ENCODE measurements at places on chromosomes 3 and 15.

GRCh38 chr15:89964232-89964954 is 36.7 kb upstream of the ZNF710 start:
- DNase-seq: no peak

DNA sequence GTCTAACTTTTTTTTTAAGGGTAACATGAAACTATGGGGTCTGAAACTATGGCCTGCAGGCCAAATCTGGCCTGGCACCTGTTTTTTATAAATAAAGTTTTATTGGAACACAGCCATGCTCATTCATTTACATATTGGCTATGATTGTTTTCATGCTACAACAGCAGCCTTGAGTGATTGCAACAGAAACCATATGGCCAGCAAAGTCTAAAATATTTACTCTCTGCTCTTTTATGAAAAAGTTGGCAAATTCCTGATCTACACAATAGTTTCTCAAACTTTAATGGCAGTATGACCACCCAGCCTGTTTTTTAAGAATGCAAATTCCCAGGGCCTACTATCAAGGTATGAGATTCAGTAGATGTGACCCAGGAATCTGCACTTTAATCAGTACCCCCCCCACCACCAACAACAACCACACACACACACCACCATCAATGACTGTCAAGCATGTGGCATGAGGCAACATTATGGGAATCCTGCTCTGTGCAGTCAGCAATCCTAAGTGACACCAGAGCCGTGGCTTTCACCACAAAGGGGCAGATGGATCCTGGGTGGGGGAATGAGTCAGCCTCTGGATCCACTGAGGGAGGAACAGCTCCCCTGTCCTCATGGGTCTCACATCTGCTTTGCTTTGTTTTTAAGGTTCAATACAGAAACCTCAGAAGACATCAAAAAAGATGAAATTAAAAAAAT is 142.8 kb downstream of the NTRK3 start:
- no peak for DNase-seq

GRCh38 chr15:75307778-75308390 is 25.2 kb downstream of the GOLGA6D start:
- DNase-seq: no peak

DNA sequence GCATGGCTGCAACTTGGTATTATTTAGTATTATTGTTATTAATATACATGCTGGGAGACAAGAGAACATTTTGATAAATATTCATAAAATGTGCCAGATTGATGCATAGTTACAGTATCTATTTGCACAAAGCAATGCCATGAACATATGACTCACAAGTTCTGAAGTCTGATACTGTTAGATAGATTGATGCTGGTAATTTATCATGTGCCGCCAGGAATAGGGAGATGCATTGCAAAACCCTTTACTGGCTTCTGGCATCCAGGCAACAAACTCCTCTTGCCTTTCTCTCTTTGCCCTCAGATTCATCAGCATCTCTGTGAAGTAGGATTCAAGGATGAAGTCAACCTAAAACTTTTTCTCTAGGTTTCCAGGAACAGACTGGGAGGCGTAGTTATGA is 41.0 kb upstream of the SLC25A26 start:
- no peak for DNase-seq

DNA sequence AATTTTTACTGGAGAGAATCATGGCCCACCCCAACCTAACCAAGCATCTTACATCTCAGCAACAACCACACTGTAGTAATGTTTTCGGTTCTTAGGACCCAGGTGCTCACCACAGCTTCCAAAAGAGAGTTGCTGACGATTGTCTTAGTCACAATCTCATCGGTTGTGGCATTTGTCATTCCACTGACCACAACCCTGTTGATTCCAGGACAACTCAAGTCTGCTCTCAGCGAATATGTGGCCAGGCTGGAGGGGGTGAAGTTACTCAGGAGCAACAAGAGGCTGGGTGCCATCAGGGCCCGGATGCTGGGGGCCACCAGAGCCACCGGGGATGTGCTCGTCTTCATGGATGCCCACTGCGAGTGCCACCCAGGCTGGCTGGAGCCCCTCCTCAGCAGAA is 25.9 kb downstream of the GALNT15 start:
- DNase-seq: no peak

DNA sequence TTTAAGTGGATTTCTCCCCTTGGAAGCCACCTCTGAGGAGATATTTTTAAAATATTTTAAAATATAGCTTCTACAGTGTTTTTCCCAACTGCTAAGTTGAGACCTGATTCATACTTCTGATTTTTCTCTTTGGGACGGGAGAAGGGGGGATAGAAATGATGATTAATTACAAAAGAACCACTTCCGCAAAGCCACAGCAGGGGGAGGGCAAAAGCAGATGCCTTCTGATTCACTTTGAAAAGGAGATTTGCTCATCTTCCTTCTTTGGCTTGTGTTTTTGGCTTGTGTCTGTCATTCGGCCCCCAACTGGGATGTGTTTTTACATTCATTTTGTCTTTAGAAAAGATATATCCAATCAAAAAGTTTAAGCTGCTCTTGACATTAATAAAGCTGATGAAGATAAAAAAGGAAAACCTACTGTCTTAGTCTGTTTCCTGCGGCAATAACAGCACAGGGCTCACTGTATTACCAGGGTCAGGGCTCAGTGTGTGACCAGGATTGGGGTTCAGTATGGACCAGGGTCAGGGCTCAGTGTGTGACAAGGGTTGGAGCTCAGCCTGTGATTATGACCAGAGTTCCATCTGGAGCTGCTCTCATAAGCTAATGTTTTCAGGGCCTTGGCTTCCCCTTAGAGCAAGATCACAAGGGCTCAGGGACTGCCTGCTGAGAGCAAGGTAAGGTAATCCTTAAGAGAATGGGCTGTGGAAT is 223.2 kb downstream of the MTHFS start:
- DNase-seq: no peak

DNA sequence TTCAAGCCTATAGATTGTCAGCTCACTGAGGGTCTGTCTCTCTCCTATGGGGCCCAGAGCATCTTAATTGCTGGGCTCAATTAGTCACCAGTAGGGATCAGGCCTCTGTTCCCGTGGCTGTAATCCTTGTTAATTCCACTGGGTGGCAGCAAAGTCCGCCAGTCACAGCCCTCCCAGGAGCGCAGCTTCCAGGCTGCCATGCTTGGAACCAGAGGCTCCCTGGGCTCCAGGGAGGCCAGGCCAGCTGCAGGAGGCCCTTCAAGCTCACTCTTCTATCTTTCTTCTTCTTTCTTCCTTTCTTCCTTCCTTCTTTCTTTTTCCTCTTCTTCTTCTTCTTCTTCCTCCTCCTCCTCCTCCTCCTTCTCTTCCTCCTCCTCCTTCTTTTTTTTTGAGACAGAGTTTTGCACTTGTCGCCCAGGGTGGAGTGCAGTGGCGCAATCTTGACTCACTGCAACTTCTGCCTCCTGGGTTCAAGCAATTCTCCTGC is 14.4 kb downstream of the RNU5B-1 start:
- DNase-seq: peak; percentile 25

DNA sequence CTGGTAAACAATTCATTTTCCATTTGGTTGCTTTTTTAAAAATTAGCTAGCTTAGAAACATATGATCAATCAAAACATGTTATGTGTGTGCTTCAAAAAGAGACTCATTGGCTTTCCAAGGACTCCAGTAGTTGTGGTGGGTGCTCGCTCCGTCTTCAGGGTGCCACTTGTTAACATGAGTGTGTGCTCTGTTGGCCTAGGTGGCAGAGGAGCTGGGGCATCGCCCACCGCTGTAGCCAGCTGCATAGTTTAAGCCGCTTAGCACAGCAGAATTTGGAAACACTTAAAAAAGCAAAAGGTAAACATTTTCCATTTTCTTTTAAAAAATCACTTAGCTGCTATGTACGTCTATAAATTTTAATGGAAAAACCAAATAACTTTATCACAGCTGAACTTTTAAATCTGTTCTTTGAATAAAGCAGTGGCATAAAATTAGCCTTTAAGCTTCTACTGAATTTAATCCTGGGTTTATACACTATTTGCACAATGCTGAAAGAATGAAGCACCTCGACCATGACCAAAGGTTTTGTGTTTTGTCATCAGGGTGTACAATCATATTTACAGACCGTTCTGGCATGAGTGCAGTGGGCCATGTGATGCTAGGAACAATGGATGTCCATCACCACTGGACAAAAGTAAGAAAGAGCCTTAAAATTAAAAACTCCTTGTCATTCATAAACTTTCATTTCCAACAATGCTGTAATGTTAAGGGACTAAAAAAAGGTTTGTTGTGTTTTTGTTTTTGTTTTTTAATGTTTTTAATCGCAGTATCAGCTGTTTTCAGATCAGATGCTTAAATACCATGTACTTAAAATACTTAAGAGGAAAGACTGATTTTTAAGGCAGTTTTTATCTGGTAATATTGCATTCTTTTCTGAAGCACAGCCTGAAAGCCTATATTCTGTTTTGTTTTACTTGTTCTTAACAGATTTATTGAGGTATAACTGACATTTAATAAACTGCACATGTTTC is 57.9 kb downstream of the TCAIM start:
- no peak for DNase-seq

- DNase-seq: no peak
Observed at GRCh38 chr3:17738921-17739320, 3.5 kb downstream of the TBC1D5 start.

GRCh38 chr15:74653426-74654102 is 37.9 kb downstream of the CLK3 start:
- DNase-seq: no peak

DNA sequence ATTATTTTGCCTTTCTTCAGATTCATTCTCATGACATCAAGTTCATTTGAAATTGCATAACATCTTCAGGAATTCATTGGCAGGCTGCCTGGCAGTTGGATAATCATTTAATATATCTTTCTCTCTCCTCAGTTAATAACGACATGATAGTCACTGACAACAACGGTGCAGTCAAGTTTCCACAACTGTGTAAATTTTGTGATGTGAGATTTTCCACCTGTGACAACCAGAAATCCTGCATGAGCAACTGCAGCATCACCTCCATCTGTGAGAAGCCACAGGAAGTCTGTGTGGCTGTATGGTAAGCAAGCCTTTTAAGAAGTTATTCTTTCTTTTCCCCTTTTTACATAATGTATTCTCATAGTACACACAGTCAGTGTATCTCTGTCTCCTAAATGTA is 38.2 kb downstream of the TGFBR2 start:
- DNase-seq: no peak

- no peak for DNase-seq
Observed at GRCh38 chr3:141808586-141808985, 45.4 kb downstream of the GRK7 start.

GRCh38 chr3:57068437-57069089 is 8.1 kb downstream of the SPATA12 start:
- DNase-seq: no peak

DNA sequence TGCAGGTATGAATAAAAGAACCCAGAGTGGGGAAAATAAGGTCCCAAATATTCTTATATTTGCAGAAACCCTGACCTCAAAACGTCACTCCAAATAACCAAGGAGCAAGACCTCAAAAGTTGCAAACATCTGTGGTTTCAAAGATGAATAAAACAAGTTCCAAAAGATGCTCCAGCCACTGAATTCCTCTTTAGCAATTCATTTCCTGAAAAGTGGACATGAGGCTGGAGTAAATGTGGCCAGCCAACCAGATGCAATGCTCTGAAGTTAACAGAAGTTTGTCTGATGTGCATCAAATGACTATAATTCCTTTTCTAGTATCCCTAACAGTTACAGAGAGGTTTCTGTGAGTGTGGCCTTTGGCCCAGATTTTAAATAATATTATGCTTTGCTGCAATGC is 71.2 kb upstream of the WNT5A start:
- no peak for DNase-seq

DNA sequence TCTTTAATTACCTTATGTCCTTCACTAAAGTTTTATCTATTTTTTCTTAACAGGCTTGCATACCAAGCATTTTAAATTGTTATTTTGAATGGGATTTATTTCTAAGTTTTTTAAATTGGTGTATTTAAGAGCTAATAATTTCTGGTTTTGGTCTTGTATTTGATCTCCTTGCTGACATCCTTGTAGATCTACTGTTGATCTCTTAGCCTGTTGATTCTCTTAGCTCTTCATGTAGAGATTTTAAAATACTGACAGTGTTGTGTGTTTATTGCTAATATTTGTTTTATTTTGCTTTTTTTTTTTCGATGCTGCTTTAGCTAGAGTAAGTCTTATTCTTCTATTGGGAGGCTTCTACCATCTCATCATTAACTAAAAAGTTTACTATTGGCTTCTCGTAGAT is 65.5 kb downstream of the PLCL2 start:
- DNase-seq: no peak

GRCh38 chr3:115922681-115923347 is 299.5 kb downstream of the GAP43 start:
- no peak for DNase-seq

- DNase-seq: no peak
Observed at GRCh38 chr3:50154476-50154839, 666 bp upstream of the SEMA3F start.

- DNase-seq: no peak
Observed at GRCh38 chr3:74353039-74353438, 261.4 kb downstream of the CNTN3 start.

GRCh38 chr3:61415201-61415600 is 146.2 kb upstream of the PTPRG start:
- no peak for DNase-seq

Measured in NCI-H1436 treated with DMSO at 0.1 percent for 48 hours (cell line).